DMS153 (cell line): ENCODE measurements at places on chromosomes 12 and 14.

GRCh38 chr12:125852116-125852515 lies 786.9 kb downstream of the AACS start:
- DNase-seq = no peak

DNA sequence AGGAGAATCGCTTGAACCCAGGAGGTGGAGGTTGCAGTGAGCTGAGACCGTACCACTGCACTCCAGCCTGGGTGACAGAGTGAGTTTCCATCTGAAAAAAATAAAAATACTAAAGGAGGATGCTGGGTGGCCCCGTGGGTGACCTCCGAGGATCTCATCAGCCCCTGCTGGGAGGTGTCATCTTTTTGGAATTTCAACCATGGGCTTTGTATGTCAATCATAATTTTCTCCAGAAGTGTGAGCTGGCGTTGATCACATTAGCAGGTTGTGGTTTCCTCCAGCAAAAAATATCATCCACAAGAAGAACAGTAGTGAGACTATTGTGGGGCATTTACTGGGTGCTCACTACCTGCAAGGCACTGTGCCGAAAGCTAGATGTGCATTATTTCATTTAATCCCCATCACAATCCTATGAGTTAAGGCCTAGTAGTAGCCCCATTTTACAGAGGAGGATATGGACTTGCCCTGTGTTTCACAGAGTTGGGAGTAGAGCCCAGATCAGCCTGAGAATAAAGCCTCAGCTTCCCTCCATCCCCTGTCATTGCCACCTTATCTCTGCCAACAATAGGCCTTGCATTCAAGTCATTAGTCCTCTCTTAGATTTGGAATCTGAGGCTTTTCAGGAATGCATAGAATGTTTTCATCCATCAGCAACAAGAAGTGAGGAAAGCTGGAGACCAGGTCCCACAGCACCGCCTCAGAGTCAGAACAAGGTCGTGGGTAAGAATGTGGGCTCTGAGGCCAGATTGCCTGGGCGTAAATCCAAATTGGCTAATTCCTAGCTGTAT lies 39.8 kb downstream of the SVOP start:
- no peak for DNase-seq

GRCh38 chr14:87952307-87953094 lies 40.5 kb downstream of the GALC start:
- DNase-seq = no peak

- DNase-seq = no peak
These were observed 449.1 kb upstream of the SOX5 start for GRCh38 chr12:24398605-24399004.

- no peak for DNase-seq
These were observed 218.3 kb downstream of the FOXN3 start for GRCh38 chr14:89198544-89199329.

- no peak for DNase-seq
These were observed 12.1 kb downstream of the P2RX2 start for GRCh38 chr12:132630672-132631071.

GRCh38 chr12:13128291-13128965 lies 25.0 kb upstream of the GSG1 start:
- no peak for DNase-seq

- DNase-seq = peak; percentile 85
These were observed 87.4 kb downstream of the OTOGL start for GRCh38 chr12:80186727-80187217.

DNA sequence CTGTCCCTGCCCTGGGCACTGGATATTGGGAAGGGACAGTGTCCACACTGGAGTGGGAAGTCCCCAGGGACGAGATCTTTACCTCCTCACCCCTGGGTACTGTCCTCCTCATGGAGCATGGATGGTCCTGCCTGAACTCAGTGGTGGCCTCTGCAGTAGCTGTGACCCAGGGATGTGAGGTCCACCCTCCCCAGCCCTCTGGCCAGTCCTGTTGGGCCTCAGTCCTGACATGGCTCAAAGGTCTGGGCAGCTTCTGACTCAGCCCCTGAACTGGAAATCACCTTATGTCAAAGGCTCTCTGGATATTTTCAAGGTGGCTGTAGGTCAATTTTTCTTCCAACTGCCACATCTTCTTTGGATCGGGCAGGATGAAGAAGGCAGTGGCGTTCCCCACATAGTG lies 24.4 kb downstream of the SERPINA1 start:
- no peak for DNase-seq

- no peak for DNase-seq
These were observed 13.2 kb downstream of the PRKAB1 start for GRCh38 chr12:119681111-119681510.

GRCh38 chr12:42282294-42282693 lies 43.6 kb downstream of the ZCRB1 start:
- no peak for DNase-seq

- DNase-seq = peak; percentile 92
These were observed 116.3 kb downstream of the GLT1D1 start for GRCh38 chr12:128969480-128970055.

- no peak for DNase-seq
These were observed 151.4 kb downstream of the MED13L start for GRCh38 chr12:116125956-116126566.
